ENCODE measurements at places on chromosomes 4 and X.

GRCh38 chrX:13110433-13111324 is 66.3 kb upstream of the FAM9C start:
- DNase-seq = no peak

DNA sequence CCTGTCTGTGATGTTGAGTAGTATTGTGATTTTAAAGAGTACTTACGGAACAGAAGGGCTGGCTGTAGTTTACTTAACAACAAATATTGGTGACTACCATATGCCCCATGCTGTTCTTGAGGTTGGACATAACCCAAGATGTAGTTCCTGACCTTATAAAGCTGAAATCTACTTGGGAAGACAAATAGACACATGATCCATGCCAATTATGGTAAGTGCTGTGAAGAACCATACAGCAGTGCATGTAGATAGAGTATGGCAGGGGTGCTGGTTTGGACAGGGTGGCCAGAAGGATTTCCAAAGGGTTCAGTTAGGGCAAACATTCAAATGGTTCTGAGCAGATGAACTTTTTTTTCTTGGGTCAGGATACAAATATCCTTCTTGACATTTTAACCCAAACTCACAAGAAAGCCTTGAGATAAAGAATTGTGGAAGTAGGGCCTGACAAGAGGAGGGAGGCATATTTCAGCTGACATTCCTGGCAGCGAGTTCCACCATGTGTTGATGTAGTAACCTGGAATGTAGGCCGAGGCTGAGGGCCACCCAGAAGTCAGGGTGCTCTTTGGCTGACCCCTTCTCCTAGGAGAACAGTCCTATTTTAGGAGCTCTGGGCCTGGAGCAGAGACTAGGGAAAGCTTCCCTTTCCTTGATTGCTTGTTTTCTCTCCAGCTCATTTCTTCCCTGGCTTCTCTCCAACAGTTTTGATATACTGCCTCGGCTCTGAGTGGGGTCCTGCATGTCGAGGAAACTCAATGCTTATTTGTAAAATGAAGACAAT is 74.2 kb downstream of the FREM3 start:
- DNase-seq = no peak

GRCh38 chr4:83259586-83259985 is 25.0 kb downstream of the COQ2 start:
- no peak for DNase-seq

DNA sequence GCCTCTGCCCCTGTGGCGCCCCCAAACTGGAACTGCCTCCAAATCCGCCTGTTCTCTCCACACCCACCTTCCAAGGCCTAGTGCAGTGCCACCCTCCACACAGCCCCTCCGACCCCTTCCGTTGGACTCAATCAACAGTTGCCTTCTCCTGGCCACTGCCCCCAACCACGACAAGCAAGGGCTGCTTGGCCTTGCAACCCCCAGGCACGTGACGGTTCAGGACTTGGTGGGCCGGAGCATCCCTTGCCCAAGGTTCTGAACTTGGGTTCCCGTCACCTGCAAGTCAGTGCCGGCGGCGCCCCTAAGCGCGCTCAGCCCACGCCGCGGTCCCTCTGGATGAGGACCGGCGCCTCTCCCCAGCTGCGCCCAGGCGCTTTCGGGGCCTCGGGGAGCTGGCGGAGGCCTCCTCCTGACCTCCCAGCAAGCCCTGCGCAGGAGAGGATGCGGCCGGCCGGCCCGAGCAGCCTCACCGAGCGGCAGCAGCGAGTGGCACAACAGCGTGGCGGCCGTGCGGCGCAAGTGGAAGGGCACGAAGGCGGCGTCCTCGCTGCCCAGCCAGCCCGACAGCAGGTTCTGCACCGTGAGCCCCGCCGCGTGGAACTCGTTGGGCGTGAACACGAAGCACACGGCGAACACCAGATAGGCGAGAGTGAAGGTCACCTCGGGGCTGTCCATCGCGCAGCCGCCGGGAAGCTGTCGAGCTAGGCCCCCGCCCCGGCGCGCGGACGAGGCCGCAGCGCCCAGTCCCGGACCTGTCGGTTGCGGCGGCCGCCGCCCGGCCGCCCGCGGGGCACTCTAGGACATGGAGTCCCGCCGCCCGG is 750 bp downstream of the TMEM129 start:
- DNase-seq = peak; percentile 48

DNA sequence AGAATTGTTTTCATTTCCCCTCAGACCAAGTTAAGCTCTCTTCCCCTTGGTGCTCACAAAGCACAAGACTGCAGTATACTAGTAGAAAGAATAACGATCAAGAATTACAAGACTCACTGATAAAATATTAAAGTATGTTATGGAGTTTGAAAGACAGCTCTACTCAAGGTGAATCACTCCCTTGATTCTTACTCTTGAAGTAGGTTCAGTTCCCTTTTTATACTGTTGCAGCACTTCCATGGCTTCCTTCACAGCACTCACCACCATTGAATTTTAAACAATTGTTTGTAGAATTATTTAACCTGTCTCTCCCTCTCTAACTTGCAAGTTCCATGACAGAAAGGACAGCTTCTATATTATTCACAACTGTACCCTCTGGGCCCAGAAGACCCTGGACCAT is 42.2 kb downstream of the CASK start:
- no peak for DNase-seq

- DNase-seq = no peak
Observed at GRCh38 chr4:52949336-52949735, 87.2 kb downstream of the RASL11B start.

DNA sequence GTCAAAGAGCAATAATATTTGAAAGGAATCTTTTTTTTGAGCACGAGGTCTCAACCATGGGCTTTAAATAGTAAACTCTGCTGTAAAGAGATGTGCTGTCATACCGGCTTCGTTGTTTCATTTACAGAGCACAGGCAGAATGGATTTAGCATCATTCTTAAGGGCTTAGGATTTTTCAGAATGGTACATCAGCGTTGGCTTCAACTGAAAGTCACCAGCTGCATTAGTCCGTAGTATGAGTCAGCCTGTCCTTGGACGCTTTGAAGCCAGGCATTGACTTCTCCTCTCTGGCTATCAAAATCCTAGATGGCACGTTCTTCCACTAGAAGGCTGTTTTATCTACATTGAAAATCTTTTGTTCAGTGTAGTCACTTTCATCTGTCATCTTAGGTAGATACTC is 23.6 kb downstream of the COX18 start:
- DNase-seq = no peak

DNA sequence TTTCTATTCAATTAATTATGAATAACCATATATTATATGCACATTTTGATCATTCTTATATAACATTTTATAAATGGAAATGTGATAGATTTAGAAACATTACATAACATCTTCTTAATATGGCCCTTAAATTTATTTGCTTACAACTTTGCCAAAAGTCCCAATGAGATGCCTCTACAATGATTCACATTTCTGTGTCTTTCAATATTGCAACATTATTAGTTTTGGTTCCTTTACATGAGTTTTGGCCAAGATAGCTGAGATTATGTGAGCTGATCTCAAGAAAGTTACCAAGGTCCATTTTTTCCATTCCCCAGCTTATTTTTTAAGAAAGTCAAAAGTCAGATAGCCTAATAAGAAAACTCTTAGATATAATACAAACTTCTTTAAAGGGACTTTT is 361.2 kb downstream of the PCDH7 start:
- no peak for DNase-seq

DNA sequence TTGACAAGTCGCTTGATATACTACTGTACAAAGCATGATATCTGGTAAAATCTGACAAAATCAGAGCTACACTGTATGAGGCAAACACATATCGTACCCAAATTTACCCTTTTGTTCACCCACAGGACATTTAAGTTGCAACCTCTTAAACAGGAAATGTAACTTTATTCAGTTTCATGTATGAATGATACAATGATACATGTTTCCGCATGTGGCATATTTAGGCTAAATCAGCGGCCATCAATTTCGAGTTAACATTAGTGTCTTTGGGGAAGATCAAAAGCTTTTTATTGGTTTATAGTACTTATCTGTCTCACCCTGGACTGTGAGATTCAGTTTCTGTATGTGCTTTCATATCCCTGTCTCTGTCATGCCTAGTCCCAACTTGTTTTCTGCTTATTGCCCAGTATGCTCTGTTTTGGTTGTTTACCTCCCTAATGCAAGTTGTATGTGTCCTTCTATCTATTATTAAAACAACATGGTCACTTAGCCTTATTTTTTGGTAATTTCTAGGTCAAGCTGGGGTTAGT is 97.3 kb upstream of the HPRT1 start:
- no peak for DNase-seq

GRCh38 chrX:148501386-148502066 is 1.1 kb downstream of the AFF2 start:
- no peak for DNase-seq

DNA sequence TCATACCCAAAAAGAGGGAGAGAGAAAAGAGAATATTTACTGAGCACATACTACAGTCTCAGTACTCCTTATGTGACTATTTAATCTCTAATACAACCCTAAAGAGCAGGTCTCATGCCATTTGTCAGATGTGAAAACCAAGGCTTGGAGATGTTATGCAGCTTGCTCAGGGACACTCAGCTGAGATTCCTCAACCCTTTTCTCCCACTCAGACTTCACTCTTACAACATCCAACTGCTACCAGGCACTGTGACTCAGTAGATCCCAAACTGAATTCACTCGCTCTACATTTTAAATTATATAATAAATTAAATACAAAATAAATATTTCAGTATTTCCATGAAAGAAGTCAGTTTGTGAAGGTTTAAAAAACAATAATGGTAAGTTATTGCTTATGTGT is 53.7 kb downstream of the TSPAN5 start:
- no peak for DNase-seq

DNA sequence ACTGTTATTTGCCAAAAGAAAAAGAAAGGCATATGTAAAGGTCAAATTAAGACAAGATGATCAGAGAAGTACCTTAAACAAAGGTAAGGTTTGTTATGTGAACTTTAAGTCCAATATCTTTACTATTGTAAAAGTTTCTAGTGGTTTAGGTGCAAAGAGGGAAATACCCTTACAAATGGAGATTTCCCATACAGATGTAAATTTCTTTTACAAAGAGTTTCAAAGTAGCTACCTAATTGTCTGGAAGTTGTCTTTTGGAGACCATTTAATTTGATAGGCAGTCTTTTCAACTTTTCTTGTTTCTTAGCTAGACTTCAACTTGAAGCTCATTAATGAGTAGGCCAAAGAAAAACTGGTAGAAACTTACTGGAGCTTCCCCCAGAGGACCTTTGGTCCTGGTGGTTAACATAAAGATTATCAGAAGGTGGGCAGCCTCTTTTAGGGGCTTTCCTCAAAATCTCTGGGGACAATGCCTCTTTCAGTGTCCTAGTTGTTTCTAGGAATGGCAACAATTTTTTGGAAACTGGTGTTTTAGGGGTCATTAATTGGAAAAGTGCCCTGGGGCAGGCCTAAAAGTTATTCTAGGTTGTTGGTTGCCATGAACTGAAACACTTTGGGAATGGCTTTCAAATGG is 297.3 kb downstream of the GUCY2F start:
- no peak for DNase-seq

GRCh38 chrX:49308604-49309269 is 5.3 kb downstream of the GAGE10 start:
- DNase-seq = no peak

GRCh38 chrX:137567682-137568232 is 1.8 kb downstream of the ZIC3 start:
- no peak for DNase-seq

- DNase-seq = no peak
Observed at GRCh38 chr4:102036619-102037376, 246.3 kb downstream of the BANK1 start.

DNA sequence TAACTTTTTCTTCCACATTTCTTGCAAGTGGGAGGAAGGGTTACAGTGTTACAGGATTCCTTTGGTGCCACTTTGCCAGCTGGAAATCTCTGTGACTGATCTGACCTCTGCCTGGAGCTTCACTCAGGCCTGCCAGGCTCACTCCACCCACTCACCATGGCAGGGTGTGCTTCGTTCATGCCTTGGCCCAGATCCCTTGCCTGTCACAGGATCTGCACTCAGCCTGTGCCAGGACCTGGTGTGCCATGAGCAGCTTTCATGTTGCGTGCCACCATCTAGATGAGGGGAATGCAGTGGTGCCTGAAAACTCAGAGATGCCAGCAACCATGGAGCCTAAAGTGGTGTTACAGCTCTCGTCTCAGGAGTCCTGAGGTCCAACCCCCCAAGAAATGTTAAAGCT is 2596.4 kb downstream of the PCDH7 start:
- DNase-seq = no peak

GRCh38 chr4:95248720-95249425 is 299.9 kb downstream of the UNC5C start:
- DNase-seq = no peak

Data from stimulated activated CD4-positive, alpha-beta T cell treated with anti-CD3 and anti-CD28 coated beads, Interleukin-12 subunit alpha, Interleukin-12 subunit beta, amount 100 ng/mL, for 4 hours (primary cell).